CD4-positive, alpha-beta T cell treated with Interleukin-1 beta for 1 hour (primary cell): ENCODE measurements at places on chromosomes 3 and 15.

- no peak for DNase-seq
These were observed 93.2 kb downstream of the CD47 start for GRCh38 chr3:107997671-107998070.

DNA sequence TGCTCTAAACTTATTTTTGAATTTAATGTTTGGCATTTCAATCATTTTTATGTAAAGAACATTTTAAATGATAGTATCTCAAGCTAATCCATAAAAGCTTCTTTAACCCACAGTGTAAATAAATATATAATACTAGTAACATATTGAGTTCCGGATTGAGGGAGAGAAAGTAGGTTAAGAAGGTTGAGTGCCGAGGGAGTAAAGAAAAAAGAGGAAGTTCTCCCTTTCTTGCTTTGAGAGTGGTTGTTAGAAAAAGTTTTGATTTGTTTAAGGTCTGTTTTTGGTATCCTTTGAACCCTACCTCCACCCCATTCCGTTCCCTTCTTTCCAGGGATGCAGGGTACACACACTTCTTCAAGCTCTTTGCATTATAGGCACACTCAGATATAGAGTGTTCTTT is 130.8 kb downstream of the VPS8 start:
- DNase-seq = no peak

GRCh38 chr15:67175643-67176071 is 78.8 kb downstream of the AAGAB start:
- peak; percentile 17 for DNase-seq

DNA sequence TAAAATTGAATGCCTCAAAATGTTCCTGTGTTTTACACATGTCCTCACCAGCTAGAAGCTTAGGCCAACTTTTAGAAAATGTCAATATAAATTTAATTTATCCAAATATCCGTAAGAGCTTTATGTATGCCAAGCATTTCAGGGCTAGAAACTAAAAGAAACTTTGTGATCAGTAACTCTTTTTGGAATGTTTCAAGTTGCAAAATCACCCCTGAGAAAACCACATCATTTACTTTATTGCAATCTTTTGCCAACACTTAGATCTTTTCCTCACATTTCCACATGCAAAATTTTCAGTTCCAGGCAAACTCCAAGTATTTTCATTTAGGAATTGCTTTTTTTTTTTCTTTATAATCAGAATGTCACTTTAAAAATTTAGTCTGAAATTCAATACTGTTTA is 20.1 kb upstream of the IGF1R start:
- no peak for DNase-seq

DNA sequence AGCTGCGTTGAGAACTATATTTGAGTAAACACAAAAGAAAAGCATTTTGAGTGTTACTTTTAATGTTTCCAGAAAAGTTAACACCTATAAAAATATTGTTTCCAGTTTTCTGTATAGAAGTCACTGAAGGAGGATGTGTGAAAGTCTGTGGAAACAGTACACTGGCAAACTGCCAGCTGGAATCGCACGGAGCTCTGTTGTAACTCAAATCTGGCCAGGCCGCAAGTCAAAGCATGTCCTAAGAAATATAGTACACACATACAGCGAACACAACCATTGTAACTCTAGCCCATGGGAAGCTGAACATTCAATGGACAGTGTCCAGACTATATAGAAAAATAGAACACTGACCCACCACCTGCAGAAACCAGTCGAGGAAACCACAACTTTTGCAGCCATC is 657.2 kb downstream of the FHIT start:
- no peak for DNase-seq
